NCI-H1436 (cell line): ENCODE measurements at places on chromosomes 7 and 10.

DNA sequence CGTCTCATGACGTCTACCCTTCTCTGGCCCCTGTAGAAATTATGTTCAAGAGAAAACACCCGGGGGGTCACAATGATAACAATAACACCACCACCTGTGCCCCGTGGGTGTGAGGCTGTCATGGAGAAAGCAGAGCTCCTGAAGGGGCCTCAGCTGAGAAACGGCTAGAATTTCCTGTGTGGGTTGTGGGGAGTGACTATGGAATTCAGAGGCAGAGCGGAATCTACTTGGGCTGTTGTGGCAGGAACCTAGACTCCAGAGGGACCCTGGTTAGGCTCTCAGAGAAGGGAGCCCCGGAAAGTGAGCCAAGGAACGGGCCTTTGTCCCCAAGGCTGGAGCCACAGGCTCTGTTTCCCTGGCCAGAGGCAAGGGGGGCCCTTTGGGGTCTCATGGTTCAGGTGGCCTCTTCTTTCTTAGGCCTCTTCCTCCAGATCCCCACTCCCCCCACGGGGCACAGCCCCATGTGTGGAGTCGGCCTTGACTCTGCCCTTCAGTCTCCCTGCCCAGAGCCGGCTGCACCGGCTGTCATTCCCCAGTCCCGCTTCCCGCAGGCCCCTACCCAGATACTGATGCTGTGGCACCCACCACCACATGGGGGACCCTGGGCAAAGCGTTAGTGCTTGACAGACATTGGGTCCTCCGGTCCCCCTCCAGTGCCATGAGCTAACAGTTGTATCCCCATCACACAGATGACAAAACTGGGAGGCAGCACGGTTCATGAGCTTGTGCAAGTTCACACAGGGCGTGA, 6.5 kb upstream of the GIMAP8 start:
- DNase-seq = no peak

DNA sequence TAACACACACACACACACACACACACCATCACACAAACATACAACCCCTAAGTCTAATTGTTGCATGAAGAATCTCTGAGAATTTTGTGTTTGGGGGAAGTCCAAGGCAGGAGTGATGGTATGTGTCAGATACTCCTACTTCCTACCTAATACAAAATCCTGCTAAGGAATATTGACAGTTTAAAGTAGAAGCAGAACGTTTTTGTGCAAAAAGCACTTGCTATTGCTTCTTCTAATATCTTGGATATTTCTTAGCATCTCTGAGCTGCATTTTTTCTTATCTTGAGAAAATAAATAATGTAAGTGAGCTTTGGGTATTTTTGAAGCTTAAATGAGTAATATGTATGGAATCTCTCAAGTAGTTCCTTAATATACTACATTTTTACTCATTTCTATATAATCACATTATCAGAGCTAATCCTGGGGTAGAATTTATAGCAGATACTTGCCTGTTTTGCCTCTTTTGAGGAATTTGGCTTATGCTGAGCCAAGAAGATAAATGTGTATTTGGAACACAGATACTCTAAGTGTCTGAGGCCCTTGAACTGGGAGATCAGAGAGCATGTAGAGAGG, 212.3 kb downstream of the DKK1 start:
- DNase-seq = no peak

GRCh38 chr10:65534771-65535170, 1391.1 kb upstream of the LRRTM3 start:
- no peak for DNase-seq

DNA sequence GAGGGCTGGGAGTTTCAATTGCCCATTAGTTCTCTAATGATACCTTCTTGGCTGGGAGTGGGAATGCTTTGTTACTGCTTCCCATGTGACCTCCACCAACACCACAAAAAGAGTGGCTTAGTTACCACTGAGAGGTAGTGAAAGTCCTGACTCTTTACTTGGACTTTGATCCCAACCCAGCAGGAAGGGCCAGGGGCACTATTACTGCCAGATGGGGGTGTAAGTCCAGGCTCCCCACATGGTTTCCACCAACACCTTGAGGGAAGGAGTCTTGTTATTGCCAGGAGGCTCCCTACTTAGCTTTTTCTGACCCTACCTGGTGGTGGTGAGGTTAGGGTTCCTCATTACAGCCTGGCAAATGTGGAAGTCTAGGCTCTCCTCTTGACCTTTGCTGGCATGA, 11.4 kb downstream of the GGCT start:
- DNase-seq = no peak

- DNase-seq = no peak
Measured at GRCh38 chr10:132449051-132449810, 52.2 kb downstream of the PWWP2B start.

DNA sequence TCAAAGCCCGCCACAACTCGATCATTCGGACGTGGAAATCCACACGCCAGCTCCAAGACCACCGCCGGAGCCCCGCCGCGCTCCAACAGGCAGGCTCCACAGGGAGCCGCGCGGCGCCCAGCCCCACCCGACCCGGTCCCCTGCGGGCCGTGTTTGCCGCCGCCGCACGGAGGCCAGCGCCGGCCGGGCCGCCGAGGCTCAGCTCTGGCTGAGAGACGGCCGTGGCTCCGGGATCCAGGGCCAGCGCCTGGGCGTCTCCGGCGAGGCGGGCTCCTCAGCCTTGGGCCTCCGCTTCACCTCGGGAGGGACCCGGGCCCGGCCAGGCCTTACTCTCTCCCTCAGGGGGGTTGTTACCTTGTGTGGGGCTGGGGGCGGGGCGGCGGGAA, 333 bp downstream of the SMNDC1 start:
- DNase-seq = no peak

DNA sequence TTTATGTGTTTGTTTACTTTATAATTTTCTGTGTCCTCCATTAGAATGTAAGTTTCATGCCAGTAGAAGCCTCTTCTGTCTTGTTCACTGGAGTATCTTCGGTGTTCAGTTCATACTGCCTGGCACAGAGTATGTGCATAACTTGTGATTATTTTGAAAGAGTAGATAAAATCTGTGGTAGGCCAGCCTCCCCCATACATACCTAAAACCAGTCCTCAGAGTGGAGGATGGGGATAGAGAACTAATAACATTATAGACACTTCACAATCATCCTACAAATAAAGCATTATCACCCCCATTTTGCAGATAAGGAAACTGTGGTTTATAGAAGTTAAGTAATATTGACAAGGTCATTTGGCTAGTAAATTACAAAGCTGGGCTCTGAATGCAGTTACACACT, 28.0 kb downstream of the VIM start:
- DNase-seq = no peak

GRCh38 chr7:74029089-74029785, 1.3 kb downstream of the ELN start:
- no peak for DNase-seq

- no peak for DNase-seq
Measured at GRCh38 chr7:27082171-27082570, 13.6 kb downstream of the HOXA1 start.

GRCh38 chr10:78960316-78960800, 108.4 kb upstream of the ZMIZ1 start:
- no peak for DNase-seq

DNA sequence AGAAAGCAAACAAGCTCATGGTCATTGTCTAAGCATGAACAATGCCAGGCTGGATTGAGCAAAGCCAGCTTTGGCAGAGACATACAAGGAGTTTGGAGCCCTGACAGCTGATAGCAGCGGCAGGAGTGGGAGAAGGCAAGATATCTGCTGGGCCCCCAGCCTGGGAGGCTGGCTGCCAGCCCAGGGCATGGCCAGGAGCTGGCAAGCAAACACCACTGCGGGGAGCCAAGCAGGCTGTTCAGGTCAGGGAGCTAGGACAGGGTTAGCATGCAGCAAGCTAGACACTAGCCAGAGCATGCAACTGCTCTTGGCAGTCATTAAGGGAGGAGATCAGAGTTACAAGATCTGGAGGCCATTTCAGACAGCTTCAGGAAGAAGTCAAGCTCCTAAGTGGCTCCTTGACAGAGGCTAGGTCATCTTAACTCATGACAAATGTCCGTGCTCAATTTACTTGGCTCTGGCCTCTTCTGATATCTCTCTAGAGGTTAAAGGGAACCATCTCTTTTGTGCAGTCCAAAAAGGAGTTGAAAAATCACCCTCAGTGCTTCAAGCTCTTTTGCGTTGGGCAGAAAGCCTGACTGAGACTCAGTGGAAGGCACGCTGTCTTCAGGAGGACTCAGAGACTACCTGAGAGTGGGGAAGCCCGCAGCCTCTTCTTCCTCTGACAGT, 436.8 kb upstream of the C7orf33 start:
- no peak for DNase-seq

DNA sequence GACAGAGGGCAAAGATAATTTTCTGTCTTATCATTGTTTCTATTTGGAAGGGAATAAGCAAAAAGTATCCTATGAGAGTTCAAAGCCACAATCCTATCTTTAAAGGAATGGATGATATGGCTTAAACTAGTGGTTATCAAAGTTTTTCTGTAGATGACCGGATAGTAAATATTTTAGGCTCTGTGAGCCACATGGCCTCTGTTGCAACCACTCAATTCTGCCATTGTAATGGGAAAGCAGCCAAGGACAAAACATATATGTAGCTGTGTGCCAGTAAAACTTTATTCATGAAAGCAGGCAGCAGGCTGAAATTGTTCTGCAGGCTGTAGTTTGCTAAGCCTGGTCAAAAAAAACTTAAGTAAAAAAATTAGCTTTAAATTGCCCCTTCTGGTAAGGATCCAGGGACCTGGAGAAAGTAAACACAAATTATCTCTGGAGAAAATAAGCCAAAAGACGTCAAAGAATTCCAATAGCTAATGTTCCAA, 73.3 kb downstream of the THSD7A start:
- no peak for DNase-seq

- no peak for DNase-seq
Measured at GRCh38 chr7:139965942-139966628, 96.7 kb downstream of the PARP12 start.

DNA sequence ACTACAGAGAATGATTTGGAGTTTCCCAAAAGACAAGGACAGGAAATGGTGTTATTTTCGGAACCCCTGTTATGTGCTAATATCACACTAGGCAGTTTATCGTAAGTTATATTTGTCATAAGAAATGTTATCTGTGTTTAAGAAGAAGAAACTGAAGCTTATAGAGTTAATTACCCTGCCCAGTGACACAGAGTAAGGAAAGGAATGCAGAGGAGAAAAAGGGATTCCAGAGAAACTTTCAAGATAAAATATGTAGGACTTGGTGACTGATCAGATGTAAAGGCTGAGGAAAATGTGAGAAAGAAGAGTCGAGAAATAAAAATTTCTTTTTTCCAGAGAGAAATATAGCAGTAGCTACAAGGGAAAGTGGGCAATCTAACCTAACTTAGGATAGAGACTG, 63.5 kb upstream of the ZNF746 start:
- no peak for DNase-seq

- DNase-seq = no peak
Measured at GRCh38 chr7:154744861-154745258, 258.1 kb downstream of the PAXIP1 start.

GRCh38 chr10:6255548-6256061, 52.9 kb downstream of the PFKFB3 start:
- DNase-seq = no peak

- DNase-seq = no peak
Measured at GRCh38 chr10:133055470-133055869, 32.3 kb upstream of the ADGRA1 start.

- DNase-seq = no peak
Measured at GRCh38 chr10:43344051-43344450, 27.4 kb upstream of the FXYD4 start.

DNA sequence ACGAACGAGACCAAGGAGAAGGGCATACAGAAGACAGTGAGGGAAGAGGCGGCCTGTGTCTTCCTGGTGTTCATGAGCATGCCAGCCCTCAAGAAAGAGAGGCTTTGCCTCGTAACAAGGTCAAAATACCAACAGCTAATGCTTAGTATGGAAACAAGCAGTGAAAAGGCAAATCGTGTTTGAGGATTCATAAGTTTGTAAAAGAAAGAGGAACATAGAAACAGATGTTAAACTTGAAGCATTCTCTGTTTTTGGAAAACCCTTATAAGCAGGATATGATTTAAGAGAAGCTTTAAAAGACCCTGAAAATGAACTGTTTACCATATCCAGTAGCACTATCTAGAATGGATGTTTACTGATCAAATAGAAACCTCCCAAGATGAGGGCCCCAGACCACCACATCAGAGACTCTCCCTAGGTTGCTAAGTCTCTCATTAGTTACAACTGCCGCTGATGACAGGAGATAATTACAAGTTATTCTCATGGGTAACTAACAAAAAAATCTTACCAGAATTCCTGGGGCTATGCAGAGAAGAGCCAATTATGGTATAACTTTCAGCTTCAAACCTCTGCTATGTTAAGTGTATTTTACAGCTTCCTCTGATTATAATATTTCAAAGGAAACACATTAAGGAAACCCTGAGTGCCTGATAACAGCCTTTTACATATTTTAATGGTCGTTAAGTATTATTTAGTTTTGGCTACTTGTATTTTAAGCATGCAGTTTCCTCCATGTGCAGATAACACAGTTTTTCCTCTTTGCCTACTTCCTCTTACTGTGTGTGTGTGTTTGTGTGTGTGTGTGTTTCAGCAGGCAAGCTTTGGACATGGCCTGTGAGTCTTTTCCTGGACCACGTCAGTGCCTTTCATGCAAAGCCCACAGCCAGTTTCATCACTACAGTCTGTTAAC, 17.9 kb downstream of the JCAD start:
- no peak for DNase-seq

DNA sequence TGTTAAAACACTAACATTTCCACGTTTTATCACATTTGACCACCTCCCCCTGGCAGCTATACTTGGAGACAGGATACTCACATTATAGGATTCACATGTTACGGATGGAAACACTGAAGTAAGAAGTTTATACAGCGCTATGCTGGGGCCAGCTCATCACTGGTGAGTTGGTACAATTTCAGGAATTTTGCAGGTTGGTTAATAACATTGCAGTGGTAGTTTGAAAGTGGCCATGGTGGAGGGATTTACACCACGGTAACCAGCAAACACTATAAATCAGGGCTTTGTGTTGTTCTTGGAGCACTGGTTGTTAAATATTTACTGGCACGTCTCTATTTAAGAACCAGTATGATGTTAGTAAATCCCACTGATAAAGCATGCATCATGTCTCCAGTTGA, 174.0 kb downstream of the GFRA1 start:
- no peak for DNase-seq

GRCh38 chr7:81231301-81231838, 312.5 kb upstream of the SEMA3C start:
- DNase-seq = no peak

- no peak for DNase-seq
Measured at GRCh38 chr10:76411729-76412435, 980.5 kb downstream of the LRMDA start.

DNA sequence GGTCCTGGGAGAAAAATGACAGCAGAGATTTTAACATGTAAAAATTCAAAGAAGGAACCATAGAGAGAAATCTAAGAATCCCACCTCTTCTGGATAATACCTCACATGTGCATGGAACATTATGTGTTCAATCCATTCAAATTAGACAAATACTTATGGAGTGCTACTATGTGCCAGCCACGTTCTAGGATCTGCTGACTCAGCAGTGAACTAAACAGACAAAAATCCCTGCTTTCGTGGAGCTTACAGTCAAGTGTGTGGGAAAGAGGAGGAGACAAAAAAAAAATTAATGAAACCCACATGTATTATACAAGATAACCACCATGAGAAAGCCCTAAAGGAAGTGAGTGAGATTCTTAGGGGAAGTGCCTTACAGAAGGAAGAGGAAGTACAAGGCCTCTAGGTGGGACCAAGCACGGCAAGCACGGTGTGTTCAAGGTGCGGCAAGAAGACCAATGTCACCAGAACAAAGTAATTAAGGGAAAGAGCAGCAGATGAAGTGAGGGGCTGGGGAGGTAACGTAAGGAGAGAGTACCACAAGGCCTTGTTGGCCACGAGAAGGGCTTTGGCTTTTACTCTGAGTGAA, 71.0 kb downstream of the SLC25A13 start:
- DNase-seq = no peak
